Uterus (tissue), 4 donors: ENCODE measurements at places on chromosomes 5 and 9. TPM values are rescaled to one million over a fixed set of nuclear protein-coding genes. Genes with fewer than 3 reads are reported as not detected.

- no peaks in the 10 kb centered on the region for H3K36me3 ChIP-seq
- H3K4me3 ChIP-seq: no peak overlapping the region
Observed at GRCh38 chr9:132171702-132172101, 9.8 kb downstream of the NTNG2 start.

DNA sequence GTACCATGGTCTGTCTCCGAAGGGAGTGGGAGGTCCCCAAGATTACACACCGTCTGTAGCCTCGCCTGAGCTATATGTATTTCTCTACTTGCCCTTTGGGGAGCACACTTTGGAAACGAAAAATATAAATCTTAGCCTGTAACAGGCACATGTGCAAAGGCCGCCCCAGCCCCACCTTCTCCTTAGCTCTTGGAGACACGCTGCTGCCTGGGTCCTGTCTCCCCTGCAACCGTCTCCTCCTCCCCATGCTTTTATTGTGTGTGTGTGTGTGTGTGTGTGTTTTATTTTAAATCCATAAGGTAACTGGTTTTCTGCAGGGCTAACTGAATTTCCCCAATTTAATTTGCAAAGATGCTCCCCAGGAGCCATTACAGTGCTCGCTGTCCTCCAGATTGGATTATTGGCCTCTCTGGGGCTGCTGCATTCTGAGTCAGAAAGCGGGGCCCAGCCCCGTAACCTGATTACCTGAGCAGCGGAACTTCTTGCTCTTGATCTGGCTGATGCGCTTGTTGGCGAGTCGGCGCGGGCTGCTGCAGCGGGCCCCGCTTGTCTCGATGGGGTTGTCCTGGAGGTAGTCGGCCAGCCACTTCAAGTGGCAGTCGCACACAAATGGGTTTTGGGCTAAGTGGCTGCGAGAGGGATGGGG is 193.3 kb upstream of the PANK3 start:
- no peaks in the 10 kb centered on the region for H3K27me3 ChIP-seq
- no peaks in the 10 kb centered on the region for H3K4me1 ChIP-seq
- H3K36me3 ChIP-seq: no peaks in the 10 kb centered on the region
- H3K4me3 ChIP-seq: no peak overlapping the region

GRCh38 chr5:127549551-127549950 is 32.1 kb downstream of the PRRC1 start:
- no peaks in the 10 kb centered on the region for H3K4me1 ChIP-seq
- no peaks in the 10 kb centered on the region for H3K36me3 ChIP-seq
- H3K4me3 ChIP-seq: no peak overlapping the region
- DNase-seq: no peak
- no peaks in the 10 kb centered on the region for H3K27me3 ChIP-seq

GRCh38 chr5:107670932-107671741 is at the start of gene EFNA5:
Gene EFNA5, minus strand, starts transcription at chr5:107670937.
- H3K27me3 ChIP-seq: peaks cover 6% of the 10 kb centered on the region
- DNase-seq: no peak
- no peaks in the 10 kb centered on the region for H3K4me1 ChIP-seq
- H3K27ac ChIP-seq: no peak within 1 kb of the TSS
- H3K4me3 ChIP-seq: peak within 1 kb of the TSS; percentile 34

ADAMTSL2 gene
- 3.0 TPM for total RNA-seq

- H3K4me1 ChIP-seq: no peaks in the 10 kb centered on the region
- no peak for DNase-seq
- H3K36me3 ChIP-seq: no peaks in the 10 kb centered on the region
- H3K27ac ChIP-seq: no peak overlapping the region
- H3K4me3 ChIP-seq: no peak overlapping the region
- H3K27me3 ChIP-seq: no peaks in the 10 kb centered on the region
Observed at GRCh38 chr5:39484673-39485072, 59.9 kb upstream of the DAB2 start.

ZNF879 gene
- total RNA-seq: 8.5 TPM

MLANA gene
- total RNA-seq: not detected

DNA sequence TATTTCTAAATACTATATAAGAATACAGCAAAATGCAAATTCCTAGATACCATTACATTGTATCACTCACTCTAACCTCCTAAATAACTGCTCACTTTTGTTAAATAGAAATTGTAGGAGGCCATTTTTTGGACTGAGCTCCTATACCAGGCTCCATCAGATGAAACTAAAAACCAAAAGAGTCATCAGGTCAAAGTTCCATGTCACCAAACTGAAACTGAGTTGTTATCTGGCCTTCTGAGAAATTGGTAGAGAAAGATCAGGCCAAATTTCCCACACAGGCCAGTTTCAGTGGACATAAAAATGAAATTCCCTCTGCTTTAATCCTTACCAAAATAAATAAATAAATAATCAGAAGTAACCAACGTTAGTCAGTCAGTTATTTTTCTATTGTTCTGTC is 13.8 kb upstream of the SNX2 start:
- no peak overlapping the region for H3K27ac ChIP-seq
- no peaks in the 10 kb centered on the region for H3K36me3 ChIP-seq
- no peaks in the 10 kb centered on the region for H3K27me3 ChIP-seq
- H3K4me1 ChIP-seq: no peaks in the 10 kb centered on the region

HTR1A gene
- 11.7 TPM for total RNA-seq

GRCh38 chr9:90966031-90966290 is 164.3 kb downstream of the SYK start:
- H3K27me3 ChIP-seq: no peaks in the 10 kb centered on the region
- H3K4me3 ChIP-seq: no peak overlapping the region
- no peaks in the 10 kb centered on the region for H3K4me1 ChIP-seq
- H3K27ac ChIP-seq: peak overlapping the region; percentile 79
- H3K36me3 ChIP-seq: no peaks in the 10 kb centered on the region
- no peak for DNase-seq

DNA sequence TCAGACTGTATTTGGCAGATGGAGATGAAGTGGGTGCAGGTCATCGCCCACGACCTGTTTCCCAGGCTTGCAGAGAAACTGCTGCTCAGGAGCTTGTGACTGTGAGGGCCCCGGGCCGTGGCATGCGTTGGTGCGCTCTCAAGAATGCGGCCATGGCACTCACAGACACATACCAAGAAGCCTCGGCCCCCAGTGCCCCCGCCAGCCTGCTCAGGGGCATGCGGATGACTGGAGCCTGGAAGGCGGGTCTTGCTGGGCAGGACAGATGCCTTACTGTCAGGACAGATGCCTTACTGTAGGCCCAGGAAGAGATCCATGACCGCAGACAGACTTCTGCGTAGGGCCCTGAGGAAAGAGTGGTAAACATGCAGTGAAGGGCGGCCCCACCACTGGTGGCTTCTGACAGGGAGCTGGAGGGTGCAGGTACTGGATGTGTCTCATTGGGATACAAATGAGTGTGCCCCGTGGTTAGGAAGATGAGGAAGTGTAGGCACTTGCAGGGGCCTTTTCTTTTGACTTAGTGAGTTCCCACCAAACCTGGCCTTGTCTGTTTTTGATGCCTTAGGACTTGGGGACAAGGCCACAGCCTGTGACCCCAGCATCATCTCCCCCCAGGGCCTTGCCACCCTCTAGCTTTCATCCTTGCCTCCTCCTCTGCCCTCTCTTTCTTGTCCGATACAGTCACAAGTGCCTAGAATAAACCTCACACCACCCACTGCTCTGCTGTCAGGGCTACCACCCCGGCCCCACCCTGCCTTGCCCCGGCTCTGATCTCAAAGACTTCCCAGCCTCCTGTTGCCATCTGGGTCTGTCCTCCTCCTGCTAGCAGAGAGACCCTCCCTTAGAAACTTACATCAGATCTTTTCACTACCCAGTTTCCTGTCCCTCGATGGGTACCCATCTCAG is 68.8 kb upstream of the ABL1 start:
- no peak overlapping the region for H3K27ac ChIP-seq
- H3K27me3 ChIP-seq: no peaks in the 10 kb centered on the region
- no peaks in the 10 kb centered on the region for H3K4me1 ChIP-seq

FAM53C gene
- 28.6 TPM for total RNA-seq

TNFSF15 gene
- not detected for total RNA-seq

PCDHGA5 gene
- 11.5 TPM for total RNA-seq
